Stimulated activated CD8-positive, alpha-beta memory T cell treated with anti-CD3 and anti-CD28 coated beads, Interleukin-15, amount 100 ng/mL, for 1 hour (primary cell): ENCODE measurements at places on chromosomes 7 and 10.

DNA sequence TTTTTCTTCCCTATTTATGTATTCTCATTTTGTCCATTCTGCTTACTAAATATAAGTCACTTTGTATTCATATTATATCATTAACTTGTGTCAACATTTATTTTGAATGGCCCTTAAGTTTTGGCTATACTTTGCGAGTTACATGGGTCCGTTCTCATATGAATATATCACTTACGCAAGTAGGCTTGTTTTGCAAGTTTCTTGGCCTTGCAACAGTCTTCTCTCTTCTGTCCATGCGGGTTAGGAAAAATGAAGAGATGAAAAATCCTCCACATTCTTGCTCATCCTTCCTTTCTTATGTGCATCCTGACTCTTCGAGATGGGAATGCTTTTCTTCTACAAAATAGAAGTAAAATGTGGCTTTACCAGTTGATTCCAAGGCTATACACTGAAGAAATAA lies 82.8 kb downstream of the GPR158 start:
- DNase-seq: no peak

- no peak for DNase-seq
Measured at GRCh38 chr10:35447693-35448407, 111.5 kb downstream of the CCNY start.

GRCh38 chr10:1399431-1400100 lies 337.8 kb downstream of the ADARB2 start:
- DNase-seq: no peak

- no peak for DNase-seq
Measured at GRCh38 chr10:47067949-47068940, 157.0 kb downstream of the PTPN20 start.

- no peak for DNase-seq
Measured at GRCh38 chr10:87545783-87546182, 41.1 kb downstream of the MINPP1 start.

DNA sequence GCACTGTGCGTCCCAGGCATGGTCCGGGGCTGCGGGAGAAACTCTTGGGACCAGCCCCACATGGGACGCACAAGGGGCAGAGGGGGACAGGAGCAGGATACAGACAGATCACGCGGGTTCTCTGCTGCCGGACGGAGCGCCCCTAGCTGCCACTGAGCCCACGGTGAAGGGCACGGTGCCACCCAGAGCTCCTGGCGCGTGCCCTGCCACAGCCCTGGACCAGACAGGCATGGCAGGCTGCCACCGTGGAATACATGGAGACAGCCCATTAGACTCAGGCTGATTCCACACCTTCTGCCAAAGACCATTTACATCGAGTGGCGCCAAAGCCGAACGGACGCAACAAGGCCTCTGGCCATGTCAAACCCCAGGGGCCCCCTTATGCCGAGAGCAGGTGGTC lies 90.4 kb downstream of the MAD1L1 start:
- no peak for DNase-seq

DNA sequence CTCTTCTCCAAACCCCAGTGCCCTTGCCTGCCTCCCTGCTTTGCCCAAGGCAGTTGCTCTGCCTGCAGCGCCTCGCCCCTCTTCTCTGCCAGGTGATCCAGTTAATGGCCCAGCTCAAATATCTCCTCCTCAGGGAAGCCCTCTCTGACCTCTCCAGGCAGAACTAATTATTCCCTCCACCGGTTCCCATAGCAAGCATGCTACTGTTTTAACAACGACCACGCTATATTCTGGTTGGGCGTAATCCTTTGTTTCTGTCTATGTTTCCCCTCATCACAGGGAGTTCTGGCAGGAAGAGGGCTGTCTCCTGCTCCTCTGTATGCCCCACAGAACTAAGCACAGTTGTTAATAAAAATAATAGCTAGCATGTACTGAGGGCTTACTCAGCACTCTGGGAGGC lies 36.8 kb upstream of the R3HCC1L start:
- no peak for DNase-seq

DNA sequence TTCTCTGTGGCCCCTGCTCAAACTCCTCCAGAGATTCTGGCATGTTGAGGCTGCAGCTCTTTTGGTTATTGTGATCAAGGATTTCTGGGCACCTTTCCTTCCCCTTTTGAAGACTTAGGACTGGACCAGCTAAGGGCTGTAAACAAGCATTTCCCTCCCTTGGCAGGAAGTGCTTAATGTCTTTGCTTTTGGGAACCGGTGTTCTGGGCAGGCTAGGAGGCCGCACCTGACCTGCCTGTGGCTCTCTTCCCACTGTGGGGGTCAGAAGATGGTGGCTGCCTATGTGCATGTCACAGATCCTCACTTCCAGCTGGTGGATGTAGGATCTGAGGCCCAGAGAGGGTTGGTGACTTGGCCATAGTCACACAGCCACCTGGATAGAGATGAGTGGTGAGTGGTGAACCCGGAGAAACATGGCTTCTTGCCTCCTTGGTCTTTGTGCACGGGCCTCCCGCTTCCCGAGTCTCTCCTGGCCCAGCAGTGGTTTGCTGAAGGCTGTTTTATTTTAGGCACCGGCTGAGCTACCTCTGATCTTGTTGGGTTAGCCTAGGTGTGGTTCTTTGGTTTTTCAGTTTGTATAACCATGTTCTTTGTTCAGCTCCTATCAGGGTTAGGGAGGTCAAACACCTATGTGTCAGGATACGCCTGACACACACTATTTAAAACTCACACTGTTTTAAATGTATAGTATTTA lies 82.0 kb downstream of the GRK5 start:
- DNase-seq: no peak

DNA sequence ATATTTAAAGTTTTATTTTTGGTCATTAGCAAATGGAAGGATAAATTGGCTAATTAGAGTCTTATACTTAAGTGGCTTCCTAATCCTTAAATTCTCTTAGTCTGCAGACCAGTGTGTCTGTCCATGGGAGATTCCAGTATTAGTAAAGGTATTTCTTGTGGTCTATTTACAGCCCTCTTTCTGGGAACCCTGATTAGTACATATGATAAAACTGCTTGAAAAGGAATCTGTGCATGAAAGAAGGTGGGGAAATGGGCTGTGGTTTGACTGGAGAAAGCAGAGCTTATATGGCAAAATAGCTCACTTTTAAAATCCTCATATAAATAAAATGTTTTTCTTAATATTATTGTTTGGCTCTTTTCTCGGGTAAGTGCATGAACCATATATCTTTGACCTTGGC lies 124.5 kb upstream of the RHOBTB1 start:
- DNase-seq: no peak

DNA sequence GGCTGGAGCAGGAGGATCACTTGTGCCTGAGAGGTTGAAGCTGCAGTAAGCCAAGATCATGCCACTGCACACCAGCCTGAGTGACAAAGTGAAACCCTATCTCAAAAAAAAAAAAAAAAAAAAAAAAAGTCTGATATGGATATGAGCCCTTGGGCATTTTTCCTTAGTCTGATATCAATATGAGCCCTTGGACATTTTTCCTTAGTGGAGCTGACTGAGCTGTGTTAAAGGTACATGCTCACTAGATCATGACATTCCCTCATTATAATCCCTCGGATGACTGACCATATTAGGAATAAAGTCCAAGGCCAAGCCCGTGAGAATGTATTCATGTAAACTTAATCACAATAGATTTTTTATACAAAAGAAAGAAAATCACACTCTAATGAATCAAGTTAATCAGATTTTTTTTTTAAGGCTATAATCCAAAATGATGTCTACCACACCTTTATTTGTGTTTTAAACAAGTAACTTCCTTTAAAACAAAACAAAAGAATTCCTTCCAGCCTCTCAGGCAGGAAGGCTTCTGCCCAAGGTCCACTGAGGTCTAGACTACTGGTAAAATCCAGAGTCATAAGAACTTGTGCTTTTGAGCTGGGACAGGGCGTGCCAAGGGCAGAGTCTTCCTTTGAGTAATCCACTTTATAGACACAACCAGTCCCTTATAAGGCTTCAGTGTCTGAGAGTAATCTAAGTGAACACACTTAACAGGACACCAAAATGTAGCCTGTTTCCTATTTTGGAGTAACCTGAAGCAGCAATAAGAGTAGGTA lies 5.5 kb downstream of the PPA1 start:
- no peak for DNase-seq
